Stimulated activated CD8-positive, alpha-beta memory T cell treated with anti-CD3 and anti-CD28 coated beads, Interleukin-4, amount 100 ng/mL, for 24 hours (primary cell): ENCODE measurements at places on chromosomes 13 and 19.

DNA sequence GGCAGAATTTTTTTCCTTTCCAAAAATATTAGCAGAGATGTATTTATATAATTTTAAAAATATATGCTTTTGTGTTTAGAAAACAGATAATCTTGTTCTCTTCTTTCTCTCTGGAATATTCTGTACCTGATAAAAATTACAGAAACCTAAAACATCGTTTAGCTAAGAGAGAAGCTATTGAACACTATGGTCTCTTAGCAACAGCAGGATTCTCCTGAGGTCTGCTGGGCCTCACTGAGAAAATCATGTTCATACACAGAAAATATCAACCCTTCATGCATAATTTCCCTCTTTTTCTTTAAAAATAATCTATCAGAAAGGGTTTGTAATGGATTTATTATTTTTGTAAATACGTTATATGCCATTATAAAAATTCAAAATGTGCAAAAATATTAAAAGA is 242.2 kb downstream of the DCLK1 start:
- no peak for DNase-seq

- no peak for DNase-seq
These were observed 1.7 kb downstream of the EEF2 start for GRCh38 chr19:3983542-3983914.

- DNase-seq = no peak
These were observed 145.6 kb upstream of the ZNF536 start for GRCh38 chr19:30226464-30227011.

- no peak for DNase-seq
These were observed 109.2 kb downstream of the ESD start for GRCh38 chr13:46687810-46688209.

- DNase-seq = no peak
These were observed 714 bp downstream of the PLPP2 start for GRCh38 chr19:290372-291005.

GRCh38 chr19:1255186-1256161 is 7.1 kb downstream of the MIDN start:
- no peak for DNase-seq

GRCh38 chr19:44883922-44884321 is 7.1 kb upstream of the TOMM40 start:
- DNase-seq = no peak

DNA sequence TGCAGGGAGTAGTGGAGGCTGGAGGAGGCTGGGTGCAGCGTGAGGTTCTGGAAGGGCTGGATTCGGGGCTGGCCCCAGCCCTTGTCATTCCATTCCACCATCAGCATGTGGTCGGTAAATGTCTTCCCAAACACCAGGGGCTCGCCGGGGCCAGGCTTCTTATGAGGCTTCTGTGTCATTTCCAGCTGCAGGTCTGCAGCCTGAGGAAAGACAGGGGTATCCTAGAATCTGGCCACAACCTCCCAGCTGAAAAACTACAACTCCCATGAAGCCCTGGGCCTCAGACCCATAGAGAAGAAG is 4.4 kb downstream of the BCAT2 start:
- DNase-seq = no peak

DNA sequence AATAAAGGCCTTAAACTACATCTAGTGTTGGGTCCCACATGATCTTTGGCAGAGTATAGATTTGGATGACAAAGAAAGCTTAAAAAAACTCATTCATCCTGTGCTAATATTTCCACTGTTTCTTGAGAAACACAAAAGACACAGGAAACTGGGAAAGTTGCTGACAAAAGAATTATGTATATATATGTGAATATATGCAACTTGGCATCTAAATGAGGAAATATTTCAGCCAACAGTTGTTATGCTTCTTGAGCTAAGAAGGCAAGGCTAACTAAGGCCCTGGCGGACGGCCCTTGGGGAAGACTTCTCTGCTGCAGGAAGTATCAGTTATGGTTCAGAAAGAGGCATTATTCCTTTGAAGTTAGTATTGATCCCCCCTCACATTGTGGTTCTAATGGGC is 491.8 kb downstream of the DIAPH3 start:
- DNase-seq = no peak

GRCh38 chr13:96968027-96968426 is 26.2 kb downstream of the OXGR1 start:
- DNase-seq = no peak

GRCh38 chr19:40356681-40357595 is 8.4 kb downstream of the PLD3 start:
- DNase-seq = no peak

DNA sequence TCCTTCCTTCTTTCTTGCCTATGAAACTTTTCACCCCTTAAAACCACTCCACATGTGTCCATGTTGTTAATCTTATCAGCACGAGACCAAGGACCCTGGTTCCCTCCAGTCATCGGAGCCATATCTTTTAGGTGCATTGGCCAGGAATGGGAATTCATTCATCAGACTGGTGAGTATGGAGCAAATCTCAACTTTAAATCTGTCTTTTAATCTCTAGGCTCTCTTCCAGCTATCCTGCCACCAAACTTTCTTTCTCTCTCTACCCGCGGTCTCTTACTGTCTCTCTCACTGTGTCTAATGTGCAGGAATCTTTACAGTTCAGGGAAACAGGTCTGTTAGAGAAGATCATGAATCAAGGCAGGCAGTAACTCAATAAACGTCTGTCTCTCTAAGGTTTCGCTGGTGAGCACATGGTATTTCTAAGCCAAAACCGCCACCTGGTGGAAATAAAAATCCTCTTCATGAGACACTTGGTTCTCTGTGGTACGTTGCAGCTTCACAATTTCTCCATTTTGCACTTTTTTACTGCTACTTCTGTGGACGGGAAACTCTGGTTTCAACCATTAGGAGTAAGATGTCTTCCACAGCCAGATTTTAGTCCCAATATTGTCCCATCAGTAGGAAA is 16.1 kb downstream of the LGALS16 start:
- DNase-seq = no peak

DNA sequence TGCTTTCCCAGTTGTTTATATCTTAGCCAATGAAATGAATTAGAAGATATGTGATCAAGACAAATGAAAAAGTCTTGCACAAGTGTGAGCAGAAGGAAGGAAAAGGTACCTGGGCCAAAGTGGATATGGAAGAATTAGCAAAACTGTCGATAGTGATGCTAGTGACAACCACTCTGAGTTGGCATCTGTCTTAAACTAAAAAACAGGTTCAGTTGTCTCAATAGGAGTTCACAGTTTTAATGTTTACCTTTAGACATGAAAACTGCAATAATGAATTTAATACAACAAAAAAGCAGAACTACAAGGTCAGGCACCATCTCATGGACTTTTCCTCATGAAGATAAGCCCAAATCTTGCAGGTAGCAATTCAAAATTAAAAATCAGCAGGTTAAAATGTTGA is 688.5 kb downstream of the EFNB2 start:
- DNase-seq = no peak

DNA sequence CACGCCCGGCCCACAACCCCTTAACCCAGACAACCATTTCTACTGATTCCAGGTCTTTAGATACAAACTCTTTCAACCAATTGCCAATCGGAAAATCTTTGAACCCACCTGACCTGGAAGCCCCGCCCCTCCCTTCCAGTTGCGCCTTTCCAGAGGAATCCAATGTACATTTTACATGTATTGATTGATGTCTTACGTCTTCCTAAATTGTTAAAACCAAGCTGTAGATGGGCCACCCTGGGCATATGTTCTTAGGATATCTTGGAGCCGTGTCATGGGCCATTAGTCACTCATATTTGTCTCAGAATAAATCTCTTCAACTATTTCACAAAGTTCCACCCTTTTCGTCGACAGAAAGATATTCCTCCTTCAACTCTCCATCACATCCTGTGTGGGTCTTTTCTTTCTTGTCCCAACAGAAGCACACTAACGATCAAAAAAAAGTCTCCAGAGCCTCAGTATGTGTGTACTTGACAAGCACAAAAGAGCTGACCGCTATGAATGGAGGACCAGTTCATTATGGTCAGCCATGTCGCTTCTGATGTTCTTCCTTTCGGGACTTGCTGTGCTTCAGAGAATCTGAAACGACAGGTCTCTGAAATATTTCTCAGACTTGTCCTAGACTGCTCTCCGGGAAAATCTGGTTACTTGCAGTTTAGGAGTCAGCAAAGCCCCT is 601 bp upstream of the ZNF749 start:
- DNase-seq = no peak

- no peak for DNase-seq
These were observed 27.3 kb downstream of the PTPRS start for GRCh38 chr19:5313307-5313706.

DNA sequence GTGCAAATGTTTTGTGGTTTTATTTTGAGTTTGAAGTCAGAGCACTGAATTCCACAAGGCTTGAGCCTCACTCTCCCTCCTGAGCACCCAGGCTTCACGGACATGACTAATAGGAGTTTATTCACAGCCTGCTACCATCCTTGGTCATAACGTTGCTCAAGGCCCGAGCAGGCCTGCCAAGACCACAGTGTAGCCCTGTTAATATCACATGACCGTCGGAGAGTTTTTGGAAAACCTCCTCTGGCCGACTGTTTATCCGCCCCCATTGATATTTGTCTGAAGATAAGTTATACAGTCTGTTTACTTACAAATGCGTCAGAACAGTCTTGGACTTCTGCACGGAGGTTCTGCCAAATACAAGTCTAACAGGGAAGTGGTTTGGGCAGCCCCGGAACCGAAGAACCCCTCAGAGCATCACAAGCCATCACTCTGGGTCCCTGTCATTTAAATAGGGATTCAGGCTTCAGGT is 89.9 kb downstream of the COL4A2 start:
- DNase-seq = no peak

- DNase-seq = no peak
These were observed 38.0 kb upstream of the TPM4 start for GRCh38 chr19:16038196-16038695.

DNA sequence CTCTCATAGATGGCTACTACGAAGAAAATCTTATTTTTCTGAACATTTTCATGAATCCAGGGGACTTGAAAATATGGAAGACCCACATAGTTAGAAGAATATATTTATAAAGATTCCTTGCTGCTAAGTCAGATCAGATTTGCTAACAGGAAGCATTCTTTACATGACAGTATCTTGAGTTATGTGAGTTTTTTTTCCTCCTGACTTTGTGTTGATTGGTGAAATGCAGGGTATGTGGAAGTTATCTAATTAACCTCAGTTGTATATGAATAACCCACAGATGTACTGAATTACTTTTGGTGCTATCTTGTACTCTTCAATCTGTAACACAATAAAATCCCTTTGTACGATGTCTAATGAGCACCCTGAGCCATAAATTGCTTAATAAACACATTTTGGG is 53.8 kb downstream of the ESD start:
- no peak for DNase-seq
